CD4-positive, alpha-beta memory T cell (primary cell): ENCODE measurements at places on chromosomes 5 and 9.

DNA sequence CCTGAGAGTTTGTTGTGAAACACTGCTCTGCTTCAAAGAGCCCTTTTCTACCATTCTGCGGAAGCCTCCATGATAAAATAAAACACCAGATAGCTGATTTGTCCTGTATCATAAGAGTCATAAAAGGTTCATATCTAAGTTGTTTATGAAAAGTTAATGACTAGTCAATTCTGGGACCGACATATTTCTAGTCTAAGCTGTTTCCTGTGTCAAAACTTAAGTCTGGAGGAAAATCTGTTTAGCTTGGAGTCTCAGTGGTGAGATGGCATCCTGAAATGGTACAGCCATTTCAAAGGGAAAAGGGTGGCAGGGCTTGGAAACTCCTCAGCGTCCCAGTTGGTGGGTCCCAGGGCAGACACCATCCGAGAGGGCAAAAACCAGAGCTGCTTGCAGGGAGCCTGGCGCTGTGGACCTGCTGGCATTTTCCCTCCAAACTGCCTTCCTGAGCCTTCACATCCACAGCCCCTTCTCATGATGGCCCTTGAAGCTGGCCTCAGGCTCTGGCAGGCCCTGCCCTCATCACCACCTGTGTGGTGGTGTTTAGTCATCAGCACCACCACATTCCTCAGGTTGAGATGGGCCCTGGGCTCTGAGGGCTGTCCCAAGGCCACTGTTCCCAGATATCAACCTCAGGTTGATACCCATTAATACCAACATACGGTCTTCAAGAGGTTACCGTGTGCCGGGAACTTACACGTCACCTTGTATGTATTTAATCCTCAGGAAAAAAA lies 184.0 kb downstream of the HSPA4 start:
- DNase-seq: no peak

- no peak for DNase-seq
These were observed 1413.1 kb upstream of the CDH6 start for GRCh38 chr5:29780401-29780800.

DNA sequence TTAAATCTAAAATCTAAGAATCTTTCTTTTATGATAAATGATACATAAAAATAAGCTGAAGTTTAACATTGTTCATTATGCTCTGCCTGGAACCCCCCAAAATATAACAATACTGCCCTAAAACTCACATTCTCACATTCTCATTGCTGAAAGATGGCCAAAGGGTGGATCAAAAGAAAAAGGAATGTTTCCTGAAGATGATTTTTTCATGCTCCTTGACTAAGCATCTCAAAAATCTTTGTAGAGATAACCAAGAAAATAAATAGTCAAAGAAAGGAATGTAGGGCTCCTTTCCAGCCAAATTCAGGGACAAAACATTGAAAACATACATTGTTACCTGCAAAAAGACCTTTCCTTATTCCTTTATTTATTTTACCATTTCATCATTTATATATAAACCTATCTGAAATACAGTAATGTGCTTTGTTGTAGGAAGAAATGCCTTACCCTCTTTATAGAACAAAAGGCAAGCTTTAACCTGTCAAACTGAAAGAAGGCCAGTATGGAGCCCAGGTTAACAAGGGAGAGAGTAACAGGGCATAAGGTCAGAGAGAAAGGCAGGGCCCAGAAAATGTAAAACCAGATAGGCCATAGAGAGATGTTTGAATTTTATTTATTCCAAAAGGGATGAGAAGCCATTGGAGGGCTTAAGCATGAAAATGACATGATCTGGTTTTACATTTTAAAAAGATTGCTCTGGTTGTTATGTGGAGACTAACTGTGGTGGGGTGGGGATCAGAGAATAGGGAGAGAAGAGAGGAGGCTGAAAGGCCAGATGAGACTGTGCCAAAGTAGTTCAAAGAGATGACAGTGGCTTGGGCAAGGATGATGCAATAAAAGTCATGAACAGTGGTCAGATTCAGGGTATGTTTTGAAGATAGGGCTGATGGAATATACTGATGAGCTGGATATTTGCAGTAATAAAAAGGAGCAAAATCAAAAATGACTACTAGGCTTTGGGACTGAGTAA lies 37.3 kb upstream of the CDK5RAP2 start:
- no peak for DNase-seq

- DNase-seq: no peak
These were observed 480.0 kb downstream of the TAF11L14 start for GRCh38 chr5:18114151-18114757.

- no peak for DNase-seq
These were observed 130.7 kb upstream of the NREP start for GRCh38 chr5:111887706-111888105.

DNA sequence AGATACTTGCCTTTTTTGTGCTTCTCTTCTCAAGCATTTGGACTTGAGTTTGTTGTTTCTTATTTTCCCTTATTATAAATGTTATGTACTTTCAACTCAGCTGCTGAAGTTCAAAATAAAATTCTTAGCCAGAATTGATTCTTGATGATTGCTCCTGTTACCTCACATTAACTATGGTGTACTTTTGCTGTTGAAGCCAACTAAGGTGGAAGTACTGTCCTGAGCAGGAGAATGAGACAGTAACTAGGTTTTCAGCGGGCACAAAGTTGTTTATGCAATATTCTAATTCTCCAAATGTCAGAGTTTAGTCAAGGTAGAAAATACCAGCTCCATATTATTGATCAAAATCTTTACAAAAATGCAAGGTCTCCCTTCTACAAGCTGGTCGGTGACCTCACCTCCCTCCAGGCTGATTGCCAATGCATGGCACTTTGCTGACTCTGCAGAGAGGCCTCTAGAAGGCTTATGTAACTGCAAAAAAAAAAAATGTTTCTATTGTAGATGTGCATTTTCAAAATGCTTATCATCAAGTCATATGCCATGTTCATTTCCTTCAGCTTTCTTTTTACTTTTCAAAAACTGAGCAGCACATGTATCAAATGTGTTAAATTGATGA lies 1783.5 kb upstream of the WWC1 start:
- no peak for DNase-seq

- DNase-seq: no peak
These were observed 1090.4 kb upstream of the CDH6 start for GRCh38 chr5:30103052-30103451.

GRCh38 chr5:56984445-56984844 lies 32.5 kb upstream of the MIER3 start:
- peak; percentile 6 for DNase-seq

- DNase-seq: peak; percentile 84
These were observed 13.0 kb upstream of the CYFIP2 start for GRCh38 chr5:157252711-157253465.

- no peak for DNase-seq
These were observed 29.6 kb downstream of the ARHGEF28 start for GRCh38 chr5:73655521-73656160.

GRCh38 chr5:115433918-115434317 lies 110.7 kb downstream of the FEM1C start:
- no peak for DNase-seq

DNA sequence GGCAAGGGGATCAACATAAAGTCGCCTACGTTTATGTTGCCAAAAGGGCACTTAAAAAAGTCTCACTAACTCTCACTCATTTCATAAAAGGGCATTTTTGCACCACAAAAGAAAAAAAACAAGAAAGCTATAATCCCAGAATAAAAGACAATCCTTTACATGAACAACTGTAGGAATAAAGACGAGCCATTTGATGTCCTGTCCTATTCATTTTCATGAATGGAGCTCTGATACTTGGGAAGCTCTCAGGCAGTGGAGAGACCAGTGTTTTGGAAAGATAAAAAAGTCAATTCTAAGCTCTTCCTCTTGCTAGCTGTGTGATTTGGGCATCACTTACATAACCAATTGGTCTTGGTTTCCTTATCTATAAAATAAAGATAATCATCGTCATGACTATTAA lies 95.5 kb upstream of the EQTN start:
- no peak for DNase-seq

- DNase-seq: no peak
These were observed 650.8 kb downstream of the IRX1 start for GRCh38 chr5:4246447-4246846.

GRCh38 chr5:115755675-115756074 lies 60.8 kb downstream of the CDO1 start:
- DNase-seq: no peak
